Psoas muscle (tissue), 8 donors: ENCODE measurements at places on chromosomes 7 and 10. TPM values are rescaled to one million over a fixed set of nuclear protein-coding genes. Genes with fewer than 3 reads are reported as not detected.

DNA sequence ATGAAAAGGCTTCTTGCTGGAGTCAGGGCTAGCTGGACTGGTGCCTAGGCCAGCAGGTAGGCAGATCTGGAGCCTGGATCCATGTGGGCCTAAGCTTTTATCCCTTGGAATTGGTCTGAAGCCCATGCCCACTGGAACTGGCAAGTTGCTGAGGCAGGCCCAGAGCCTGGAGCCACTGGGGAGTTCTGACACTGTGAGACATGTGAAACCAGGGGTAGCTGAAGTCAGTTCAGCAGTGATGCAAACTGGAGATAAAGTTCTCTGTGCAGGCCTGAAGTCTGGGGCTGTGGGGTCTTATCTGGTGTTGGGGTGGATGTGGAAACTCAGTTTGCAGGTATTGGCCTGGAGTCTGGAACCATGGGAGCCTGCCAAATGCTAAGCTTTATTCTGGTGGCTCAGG, 9.7 kb upstream of the THSD7A start:
- DNase-seq: no peak

- DNase-seq: no peak
Measured at GRCh38 chr10:33084453-33084852, 126.4 kb upstream of the ITGB1 start.

DNA sequence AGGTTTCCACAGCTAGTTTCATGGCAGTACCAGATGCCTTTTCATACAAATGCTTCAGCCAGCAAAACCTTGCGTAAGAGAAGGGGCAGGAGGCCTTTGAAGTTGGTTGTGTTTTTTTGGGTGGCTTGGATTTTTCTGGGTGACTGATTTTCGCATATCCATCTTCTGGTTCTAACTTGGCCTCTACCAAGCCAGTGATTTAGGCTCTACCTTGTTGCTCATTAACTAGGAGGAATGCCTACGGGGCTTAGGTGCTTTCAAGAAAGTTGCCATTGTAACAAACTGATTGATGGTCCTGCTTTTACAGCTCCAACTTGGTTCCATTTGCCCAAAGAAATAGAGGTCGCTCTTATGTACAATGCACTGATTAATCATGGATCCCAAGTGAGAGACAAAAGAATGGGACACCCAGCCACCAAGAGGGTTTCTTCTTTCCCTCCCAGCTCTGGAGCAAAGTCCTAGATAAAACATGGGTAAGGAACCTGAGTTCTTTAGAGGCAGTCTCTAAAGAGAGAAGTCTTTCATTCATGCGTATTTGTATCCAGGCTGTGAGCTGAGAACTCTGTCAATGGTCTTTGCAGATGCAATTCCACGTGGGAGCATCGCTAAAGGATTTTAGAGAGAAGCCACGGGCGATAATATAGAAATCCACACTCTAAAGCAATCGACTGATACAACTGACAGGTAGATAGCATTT, 92.1 kb upstream of the FGFR2 start:
- no peak for DNase-seq

DNA sequence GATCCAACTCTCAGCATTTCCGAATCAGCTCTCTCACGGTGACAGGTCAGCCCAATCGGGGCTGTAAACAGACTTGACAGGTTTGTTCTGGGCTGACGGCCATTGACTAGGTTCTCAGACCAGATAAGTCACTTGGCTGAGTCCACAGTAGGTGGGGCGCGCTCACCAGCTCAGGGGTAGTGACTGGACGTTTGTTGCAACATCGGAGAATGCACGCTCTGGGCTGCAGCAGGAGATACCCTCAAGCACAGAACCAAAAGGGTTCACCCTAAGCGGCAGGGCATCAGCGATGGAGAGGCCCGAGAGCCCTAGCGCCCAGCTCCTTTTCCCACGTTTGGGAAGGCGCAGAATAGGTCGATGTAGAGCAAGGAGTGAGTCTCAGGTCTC, 1.8 kb downstream of the KLLN start:
- DNase-seq: peak; percentile 78

The STEAP1B gene
- 0.86 TPM for total RNA-seq
